Activated naive CD4-positive, alpha-beta T cell (primary cell): ENCODE measurements at places on chromosomes 7 and 10.

GRCh38 chr7:117993377-117994003, 120.2 kb upstream of the CTTNBP2 start:
- DNase-seq: no peak

DNA sequence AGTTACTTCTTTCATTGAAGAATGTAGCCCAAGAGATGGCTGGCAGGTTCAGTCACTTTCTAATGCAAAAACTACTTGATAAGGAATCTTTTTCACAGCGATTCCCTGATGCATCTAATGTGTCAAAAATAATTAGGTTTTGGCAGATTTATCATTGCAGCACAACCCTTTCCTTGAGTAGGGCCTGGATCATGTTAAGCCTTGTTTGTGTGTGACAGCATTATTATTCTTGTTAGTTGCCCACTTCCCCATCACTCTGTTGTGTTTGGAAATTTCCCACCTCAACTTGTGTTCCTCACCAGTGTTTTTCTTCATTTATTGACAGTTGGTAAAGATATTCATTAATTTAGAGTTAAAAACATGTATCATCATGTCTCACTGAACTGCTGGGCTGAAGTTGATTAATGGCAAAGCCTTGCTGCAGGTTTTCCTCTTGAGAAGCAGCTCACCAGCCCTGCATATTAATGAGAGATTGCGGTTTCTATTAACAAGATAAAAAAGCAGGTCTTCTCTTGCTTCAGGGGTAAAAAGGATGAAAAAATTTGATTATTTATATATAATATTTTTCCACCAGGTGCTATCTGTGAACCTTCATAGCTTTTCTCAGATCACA, 233.3 kb upstream of the MDFIC start:
- DNase-seq: no peak

DNA sequence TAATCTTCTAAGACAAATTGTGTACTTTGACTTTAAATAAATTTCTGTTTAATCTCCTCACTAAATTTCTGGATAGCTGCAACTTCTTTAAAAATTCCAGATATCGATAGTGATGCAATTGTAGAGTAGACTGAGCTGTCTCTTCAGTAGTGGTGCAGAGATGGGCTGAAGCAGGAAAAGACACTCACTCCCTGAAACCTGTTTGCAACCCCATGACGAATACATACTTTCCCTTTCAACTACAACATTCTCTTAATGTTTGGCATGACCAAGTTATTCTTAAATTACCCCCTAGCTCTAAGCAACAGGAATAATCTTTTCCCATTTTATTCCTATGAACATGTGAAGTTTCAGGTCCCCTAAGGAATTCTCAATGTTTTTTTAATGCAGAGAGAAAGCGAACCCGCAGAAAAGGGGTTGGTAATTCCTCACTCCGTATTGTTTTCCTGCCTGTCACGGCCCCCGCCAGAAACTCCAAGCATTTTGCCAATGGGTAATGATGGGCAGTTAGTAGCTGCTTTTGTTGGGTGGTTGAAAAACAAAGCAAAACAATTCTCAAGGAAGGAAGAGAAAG, 1.3 kb downstream of the THSD7A start:
- no peak for DNase-seq

DNA sequence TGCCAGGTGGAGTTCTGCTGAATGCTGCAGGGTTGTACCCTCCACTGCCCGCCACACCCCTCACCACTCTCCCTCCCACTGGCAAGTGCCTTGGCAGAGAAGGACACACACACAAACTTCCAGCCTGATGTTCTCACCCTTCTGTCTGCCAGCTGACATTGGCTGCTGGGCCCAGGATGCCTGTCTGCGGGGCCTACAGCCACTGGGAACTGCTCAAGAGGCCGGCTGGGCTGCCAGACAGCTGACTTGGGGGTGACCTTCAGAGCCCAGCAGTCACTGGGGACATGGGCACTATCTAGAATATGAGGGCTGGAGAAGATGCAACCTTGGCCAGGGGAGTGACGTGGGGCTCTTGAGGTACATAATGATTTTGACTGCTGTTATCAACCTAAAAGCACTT, 157.1 kb downstream of the SH3PXD2A start:
- no peak for DNase-seq

DNA sequence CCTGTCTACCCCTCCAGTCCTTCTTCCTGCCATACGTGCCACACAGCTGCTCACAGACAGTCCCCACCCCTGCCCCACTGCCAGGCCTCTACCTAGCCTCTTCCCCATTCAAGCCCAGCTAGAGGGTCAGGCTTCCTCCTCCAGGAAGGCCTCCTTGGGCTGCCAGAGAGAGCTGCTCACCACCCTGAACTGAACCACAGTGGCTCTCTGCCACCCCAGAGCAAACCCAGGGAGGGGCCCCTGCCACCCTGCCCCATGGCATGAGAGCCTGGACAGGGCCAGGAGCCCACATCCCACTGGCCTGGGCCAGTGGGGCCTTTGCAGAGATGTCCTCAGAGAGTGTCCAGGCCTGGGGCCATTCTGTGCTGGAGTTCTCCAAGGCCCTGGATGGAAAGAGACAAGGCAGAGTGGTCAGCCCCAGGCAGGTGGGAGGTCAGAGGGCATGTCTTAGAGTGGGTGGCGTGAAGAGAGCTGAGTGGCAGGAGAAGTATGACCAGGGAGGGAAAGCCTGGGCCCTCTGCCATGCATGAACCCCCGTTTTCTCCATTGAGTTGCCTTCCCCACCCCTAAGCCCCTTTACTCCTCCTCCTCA, 40.4 kb downstream of the TMEM270 start:
- no peak for DNase-seq

GRCh38 chr10:69650589-69651261, 20.7 kb downstream of the FAM241B start:
- DNase-seq: no peak

GRCh38 chr10:67664942-67665341, 31.1 kb downstream of the CTNNA3 start:
- DNase-seq: no peak

GRCh38 chr10:67790534-67791408, 47.2 kb downstream of the DNAJC12 start:
- DNase-seq: no peak

DNA sequence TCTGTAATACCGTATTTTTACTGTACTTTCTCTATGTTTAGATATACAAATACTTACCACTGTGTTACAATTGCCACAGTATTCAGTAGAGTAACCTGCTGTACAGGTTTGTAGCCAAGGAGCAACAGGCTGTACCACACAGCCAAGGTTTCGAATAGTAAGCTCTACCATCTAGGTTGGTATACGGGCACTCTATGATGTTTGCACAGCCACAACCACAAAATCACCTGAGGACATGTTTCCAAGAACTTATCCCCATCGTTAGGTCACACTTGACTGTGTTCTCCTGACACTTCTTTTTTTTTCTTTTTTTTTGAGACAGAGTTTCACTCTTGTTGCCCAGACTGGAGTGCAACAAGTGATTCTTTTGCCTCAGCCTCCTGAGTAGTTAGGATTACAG, 134.6 kb upstream of the TRIM24 start:
- no peak for DNase-seq

- DNase-seq: no peak
These were observed 6.9 kb downstream of the PDGFA start for GRCh38 chr7:512541-513311.

- DNase-seq: no peak
These were observed 10.2 kb upstream of the C10orf67 start for GRCh38 chr10:23354630-23355279.

- no peak for DNase-seq
These were observed 136.6 kb downstream of the CHN2 start for GRCh38 chr7:29331163-29331562.

GRCh38 chr10:132121511-132121830, 55.7 kb downstream of the JAKMIP3 start:
- DNase-seq: no peak

- no peak for DNase-seq
These were observed 484.8 kb upstream of the DPP6 start for GRCh38 chr7:153567426-153567825.

DNA sequence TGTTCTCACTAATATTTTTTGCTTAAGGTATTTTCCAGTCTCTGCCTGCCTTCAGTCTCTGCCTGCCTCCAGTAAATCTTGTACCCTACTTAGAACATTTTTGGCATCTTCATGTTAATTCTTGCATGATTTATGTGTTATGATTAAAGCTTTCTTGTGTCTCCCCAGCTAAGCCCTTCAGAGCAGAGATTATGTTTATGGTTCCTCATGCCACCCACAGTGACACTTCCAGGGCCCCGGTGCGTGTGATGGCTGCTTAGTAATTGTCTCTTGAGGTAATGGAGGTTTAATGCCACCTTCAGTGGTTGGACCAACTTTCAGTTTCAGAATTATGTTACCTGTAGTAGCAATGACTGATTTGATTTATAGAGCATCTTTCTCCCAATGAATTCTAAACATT, 70.6 kb upstream of the MET start:
- no peak for DNase-seq

DNA sequence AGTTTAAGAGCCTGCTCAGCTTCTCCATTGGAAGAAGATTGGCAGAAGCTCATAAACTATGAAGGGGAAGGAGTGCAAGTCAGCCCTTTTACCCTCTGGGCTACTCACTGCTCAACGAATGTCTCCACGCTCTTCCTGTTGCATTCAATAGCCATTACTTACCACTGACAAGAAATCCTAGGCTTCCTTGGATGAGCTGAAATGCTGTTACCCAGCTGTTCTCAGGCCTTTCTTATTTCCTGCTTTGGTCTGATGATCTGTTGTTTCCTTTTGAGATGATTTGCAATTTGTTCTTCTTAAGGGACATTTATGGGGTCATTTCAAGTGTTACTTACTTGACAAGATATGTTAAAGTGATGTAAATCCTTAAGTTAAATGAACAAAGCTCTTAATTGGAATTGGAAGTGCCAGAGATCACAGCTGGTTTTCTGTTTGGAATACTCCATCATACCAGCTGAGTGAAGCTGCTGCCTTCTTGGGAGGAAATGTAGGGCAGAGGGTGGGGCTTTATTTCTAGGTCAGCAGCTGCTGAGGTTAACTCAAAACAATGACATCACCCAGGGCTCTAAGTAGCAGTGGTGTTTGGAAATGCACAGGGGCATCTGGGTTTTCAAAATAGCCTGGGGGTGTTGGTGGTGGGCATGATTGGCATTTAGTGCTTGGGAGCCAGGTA, 170.0 kb downstream of the PRKCQ start:
- no peak for DNase-seq

DNA sequence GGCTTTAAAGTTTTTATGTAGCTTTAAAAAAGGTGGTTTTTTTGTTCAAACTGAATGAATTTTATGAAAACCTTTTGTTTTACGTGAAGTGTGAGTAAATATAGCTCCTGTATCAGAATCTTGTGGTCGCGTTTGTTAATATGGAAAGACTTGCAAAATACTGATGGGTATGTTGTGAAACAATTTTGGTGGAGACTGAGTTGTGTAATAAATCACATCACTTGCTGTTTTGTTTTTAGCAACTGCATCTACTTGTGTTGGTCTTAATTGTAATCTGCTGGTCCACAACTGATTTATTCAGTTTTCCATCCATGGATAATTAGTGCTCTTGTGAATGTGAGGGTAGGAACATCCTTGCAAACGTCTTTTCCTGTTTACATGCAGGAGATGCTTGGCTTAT, 10.5 kb downstream of the PLXDC2 start:
- DNase-seq: no peak

DNA sequence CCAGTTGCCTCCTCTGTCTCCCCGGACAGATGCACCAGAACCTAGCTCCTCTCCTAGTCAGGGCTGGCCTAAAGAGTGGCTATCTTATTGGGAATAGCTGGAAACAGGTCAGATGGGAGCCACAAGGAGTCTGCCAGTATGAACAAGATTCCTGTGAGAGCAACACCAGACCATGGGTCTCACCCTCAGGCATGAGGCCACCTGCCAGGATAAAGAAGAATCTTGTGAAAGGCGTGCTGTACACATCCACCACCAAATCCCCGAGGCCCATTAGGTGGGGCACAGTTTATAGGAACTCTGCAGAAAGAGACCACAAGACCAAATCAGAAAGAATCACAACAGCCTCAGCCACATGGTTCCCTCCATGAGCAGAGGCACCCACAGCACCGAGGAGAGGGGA, 325.9 kb downstream of the TNS3 start:
- no peak for DNase-seq

DNA sequence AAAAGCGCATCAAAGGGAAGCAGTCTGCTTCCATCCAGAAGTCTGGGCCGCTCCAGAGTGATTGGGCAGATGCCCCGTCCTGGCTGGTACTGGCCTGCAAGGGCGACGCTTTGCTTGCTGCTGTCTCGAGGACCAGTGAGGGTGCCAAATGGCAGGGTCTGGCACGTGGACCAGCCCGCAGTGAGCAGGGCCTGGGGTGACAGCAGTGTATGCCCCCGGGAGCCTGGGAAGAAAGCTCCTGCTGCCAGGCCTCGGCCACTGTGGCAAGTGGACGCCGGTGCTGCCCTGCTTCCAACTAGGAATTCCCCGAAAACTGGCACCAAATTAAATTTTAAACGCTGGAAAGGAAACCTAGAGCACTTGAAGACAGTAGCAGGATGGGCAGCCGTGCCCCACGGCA, 357.0 kb upstream of the MKI67 start:
- no peak for DNase-seq

DNA sequence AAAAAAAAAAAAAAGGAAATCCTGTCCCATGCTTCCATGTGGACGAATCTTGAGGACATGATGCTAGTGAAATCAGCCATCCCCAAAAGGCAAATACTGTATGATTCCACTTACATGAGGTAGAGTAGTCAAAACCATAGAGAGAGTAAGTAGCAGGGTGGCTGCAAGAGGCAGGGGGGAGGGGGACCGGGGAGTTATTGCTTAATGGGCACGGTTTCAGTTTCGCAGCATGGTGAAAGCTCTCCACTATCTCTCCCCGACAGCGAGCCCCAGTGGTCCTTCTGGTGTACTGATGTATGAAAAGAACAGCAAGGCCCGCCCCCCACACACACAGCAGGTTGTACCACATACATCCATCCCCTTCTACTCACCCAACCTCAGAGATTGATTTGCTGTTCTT, 32.8 kb downstream of the NOD1 start:
- DNase-seq: no peak
